ENCODE measurements at places on chromosomes 11 and 22. TPM values are rescaled to one million over a fixed set of nuclear protein-coding genes. Genes with fewer than 3 reads are reported as not detected.

The ZDHHC8 gene
- 228 TPM for total RNA-seq

The SEC14L2 gene
- not detected for total RNA-seq

The ALDH3B2 gene
- not detected for total RNA-seq

The SERHL2 gene
- total RNA-seq: 4.1 TPM

The SAA2 gene
- total RNA-seq: not detected
